Left renal cortex interstitium (tissue), 4 donors: ENCODE measurements at places on chromosomes 16 and 17. TPM values are rescaled to one million over a fixed set of nuclear protein-coding genes. Genes with fewer than 3 reads are reported as not detected.

The KRT33A gene
- not detected for polyA plus RNA-seq

The ZBTB4 gene
- polyA plus RNA-seq = 40.8 TPM

The KIF2B gene
- polyA plus RNA-seq = not detected

The DPEP3 gene
- polyA plus RNA-seq = 0.05 TPM

The REXO5 gene
- 5.7 TPM for polyA plus RNA-seq

The TBC1D3H gene
- polyA plus RNA-seq = not detected

The CCR7 gene
- polyA plus RNA-seq = 0.41 TPM

The KCNJ16 gene
- 237 TPM for polyA plus RNA-seq

The ALDH3A2 gene
- polyA plus RNA-seq = 116 TPM

The RNF227 gene
- 4.3 TPM for polyA plus RNA-seq

The TBC1D3D gene
- 0.89 TPM for polyA plus RNA-seq
